HL-60 (cell line): ENCODE measurements at places on chromosomes 16 and 17.

- no peak for DNase-seq
Observed at GRCh38 chr16:75265911-75266701, 14.7 kb upstream of the BCAR1 start.

DNA sequence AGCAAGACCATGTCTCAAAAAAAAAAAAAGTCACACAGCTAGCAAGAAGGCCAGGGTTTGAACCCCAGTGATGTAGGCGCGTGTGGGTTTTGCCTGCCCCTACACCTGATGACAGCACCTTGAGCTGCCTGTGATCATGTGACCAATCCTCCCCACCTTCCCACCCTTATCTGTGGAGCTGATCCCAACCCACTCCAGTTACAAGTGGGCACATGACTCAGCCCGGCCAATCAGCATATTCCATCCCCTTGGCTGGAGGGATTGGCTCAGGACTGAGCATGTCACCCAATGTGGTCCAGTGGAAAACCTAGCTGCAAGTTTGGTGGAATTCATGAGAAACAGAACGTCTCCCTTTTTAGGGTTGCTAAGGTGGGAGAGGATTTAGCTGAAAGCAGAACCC, 6.6 kb downstream of the TMEM114 start:
- no peak for DNase-seq

GRCh38 chr16:64346080-64346479, 775.8 kb downstream of the CDH11 start:
- no peak for DNase-seq

- peak; percentile 13 for DNase-seq
Observed at GRCh38 chr16:56450275-56450985, 702 bp downstream of the NUDT21 start.

- DNase-seq: no peak
Observed at GRCh38 chr16:50377001-50377400, 8.2 kb upstream of the BRD7 start.

DNA sequence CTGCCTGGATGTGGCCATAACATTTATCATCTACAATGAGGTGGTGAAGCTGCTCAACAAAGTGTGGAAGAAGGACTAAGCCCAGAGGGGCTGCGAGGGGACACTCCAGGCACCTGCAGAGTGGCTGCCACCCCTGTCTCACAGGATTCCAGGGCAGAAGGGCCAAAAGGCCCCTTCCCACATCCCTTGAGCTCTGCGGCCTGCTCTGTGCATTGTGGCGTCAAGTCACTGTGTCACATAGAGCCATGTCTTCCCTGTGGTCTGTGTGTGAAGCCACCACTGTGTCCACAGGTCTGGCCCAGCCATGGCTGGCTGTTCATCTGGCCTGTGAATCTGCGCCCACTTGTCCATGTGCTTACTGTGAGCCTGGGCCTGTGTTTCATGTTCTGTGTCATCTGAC, 1714.6 kb downstream of the TP53TG3F start:
- no peak for DNase-seq

DNA sequence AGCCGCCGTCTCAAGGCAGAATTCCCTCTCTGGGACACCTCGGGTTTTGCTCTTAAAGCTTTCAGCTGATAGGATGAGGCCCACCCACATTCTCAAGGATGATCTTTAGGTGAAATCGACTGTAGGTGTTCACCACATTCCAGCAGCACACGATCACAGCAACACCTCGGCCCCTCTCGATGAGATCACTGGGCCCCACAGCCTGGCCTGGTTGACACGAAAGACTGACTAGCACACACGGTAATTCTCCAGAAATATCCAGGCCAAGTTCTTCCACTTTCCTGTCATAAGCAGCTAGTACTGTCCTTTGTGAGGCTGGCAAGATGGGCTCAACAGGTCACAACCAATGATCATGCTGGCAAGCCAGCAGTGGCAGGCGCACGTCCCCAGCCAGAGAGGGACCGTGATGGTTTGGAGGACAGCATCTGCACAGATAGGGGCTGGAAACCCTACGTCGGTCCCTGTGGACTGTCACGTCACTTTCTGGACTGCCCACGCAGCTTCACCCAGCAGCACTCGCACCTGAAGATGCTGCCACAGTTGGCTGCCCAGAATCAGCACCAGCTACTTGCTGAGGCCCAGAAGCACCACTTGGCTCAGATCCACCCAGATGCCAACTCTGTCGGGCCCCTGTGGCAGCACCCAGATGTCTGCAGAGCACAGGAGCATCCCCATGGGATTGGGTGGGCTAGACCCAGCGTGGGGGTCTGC, 17.4 kb downstream of the TMC6 start:
- no peak for DNase-seq

DNA sequence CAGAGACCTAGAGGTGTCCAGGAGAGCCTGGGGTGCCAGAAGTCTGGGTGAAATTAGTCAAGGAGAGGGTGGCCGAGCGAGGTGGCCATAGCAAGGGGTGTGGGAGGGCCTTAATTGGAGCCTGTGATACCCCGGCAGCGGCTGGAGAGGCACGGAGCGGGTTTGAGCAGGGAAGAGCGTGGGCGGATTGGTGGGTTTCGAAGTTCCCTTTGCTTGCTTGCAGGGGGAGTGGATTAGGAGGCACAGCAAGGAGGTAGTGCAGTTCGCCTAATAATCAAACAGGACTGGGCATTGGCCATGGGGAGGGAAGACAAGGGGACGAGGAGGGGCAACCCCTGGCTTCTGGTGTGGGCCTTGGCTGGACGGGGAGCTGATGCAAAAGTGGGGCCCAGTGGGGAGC, 5.4 kb upstream of the FAM83G start:
- no peak for DNase-seq

- DNase-seq: no peak
Observed at GRCh38 chr16:88116121-88116520, 164.9 kb downstream of the BANP start.

DNA sequence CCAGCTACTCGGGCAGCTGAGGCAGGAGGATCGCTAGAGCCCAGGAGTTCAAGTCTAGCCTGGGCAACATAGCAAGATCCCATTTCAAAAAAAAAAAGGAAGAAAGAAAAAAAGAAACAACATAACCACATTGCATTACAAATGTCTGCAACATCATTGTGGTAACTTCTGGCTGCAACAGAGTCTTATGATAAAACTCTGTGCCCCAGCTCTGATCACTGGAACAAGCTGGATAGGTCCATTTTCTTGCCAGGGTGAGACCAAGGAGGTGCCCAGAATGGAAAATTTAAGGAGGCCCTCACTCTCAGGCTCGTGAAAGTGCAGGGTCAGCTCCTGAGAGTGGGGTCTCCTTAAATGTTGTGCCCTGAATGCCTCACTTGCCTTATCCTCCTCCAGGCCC, 37.8 kb upstream of the KDM8 start:
- DNase-seq: no peak

- no peak for DNase-seq
Observed at GRCh38 chr16:83343935-83344366, 463.8 kb upstream of the HSBP1 start.
